Activated CD4-positive, alpha-beta T cell treated with anti-CD3 and anti-CD28 coated beads for 1 hour (primary cell): ENCODE measurements at places on chromosomes 5 and 9.

DNA sequence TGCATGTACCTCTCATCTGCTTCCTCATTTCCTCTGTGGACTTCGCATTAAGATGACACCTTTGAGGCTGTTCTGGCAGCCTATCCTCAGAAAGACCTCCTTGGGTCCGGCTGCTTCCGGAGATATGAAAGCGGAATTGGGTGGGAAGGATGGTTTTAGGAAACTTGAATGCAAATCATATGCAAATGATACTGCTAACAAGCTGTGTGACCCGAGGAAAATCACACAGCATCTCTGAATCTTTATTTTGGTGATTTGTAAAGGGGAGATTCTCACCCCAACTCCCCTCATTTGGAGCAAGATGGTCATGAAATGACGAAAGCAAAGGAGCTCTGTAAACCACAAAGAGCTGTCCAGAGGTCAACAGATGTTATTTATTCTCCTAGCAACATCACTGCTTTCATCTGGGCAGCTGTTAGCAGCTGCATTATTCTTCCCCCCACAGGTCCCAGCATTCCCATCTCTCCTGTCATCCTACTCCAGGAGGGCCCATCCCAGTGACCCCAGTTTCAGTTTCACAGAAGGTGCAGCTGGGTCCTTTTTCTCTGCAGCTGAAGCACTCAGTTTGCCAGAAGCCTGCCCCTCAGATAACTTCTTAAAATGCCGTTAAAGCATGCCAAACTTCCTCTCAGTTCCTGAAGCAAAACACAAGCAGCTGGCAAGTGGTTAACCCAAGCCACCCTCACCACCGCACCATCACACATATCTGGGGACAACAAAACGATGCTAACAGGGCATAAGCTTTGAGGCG lies 269.5 kb downstream of the SEC61B start:
- no peak for DNase-seq

- no peak for DNase-seq
These were observed 60.6 kb downstream of the SLC1A3 start for GRCh38 chr5:36666986-36667385.

GRCh38 chr5:140399979-140400729 lies 1.5 kb upstream of the ANKHD1 start:
- DNase-seq, result no peak

DNA sequence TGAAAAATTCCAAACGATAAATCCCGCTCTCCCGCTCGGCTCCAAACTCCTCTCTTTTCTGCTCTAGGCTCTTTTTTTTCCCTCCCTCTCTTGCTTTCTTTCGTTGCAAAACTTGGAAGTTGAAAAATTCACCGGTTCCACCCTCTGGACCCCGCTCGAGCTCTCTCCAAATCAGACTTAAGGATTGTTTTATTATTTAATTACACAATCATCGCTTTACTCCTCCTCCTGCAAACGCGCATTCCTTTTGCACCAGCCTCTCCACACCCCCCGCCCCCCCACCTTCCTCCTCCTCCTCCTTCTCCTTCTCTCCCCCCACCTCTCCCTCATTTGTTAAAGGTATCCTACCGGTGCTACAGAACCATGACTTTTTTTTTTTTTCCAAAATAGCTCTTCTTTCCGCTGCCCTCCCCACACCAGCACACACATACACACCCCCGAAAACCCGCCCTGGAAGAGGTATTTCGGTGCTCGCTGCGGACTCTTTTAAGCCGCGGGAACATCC lies 535 bp upstream of the NFIB start:
- DNase-seq, result no peak

- no peak for DNase-seq
These were observed 68.4 kb downstream of the STK32A start for GRCh38 chr5:147303251-147303650.

DNA sequence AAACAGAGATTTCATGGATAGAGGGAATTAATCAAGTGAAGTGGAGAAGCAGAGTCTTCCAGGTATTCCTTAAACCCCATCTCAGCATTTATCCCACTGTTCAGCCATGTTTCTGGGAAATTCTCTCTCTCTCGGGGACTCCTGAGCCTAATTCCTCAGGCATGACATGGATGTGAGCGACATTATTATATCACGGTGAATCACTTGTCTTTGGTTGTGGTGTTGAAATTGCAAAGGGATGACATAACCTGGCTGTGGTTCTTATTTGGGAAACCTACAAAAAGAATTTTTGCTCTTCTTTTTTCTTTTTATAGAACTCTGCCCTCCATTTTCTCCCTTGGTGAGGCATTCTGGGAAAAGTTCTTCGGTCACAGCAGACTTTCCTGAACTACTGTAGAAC lies 457.9 kb upstream of the PTGER4 start:
- DNase-seq, result no peak

DNA sequence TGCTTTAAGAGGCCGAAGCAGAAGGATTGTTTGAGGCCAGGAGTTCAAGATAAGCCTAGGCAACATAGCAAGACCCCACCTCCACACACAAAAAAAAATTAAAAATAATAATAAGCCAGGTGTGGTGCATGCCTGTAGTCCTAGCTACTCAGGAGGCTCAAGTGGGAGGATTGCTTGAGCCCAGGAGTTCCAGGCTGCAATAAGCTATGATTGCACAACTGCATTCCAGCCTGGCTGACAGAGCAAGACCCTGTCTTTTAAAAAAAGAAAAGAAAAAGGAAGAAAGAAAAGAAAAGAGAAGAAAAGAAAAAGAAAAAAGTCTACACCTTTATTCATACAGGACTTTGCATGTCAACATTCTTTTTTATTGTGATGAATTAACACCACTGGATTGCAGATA lies 2125.8 kb downstream of the MAT2B start:
- no peak for DNase-seq

- no peak for DNase-seq
These were observed 198.7 kb downstream of the SEMA6A start for GRCh38 chr5:116375926-116376325.
